ENCODE measurements at places on chromosomes 13 and 19. TPM values are rescaled to one million over a fixed set of nuclear protein-coding genes. Genes with fewer than 3 reads are reported as not detected.

The IL4I1 gene
- 43.0 TPM for polyA plus RNA-seq

The SLC1A6 gene
- not detected for polyA plus RNA-seq

DNA sequence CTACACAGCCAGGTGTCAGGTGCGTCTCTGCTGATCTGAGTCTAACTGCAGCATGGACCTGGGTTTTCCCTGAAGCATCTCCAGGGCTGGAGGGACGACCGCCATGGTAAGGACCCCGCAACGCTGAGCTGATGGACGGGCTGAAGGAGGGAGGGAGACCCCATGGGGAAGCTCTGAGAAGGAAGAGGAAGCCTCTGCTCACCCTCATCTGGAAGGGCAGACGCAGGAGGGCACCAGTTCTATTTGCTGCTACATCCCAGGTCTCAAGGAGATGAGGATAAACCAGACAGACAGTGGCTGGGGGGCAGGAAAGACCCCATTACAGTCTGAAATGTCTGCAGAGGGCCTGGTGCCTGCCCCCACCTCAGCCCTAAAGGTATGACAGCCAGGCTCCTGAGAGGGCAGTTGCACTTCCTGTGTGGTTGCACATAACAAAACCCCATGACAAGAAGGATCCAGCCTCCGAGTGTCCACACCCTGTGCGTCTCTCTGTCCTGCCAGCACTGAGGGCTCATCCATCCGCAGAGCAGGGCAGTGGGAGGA is at the start of gene LILRA2:
Gene LILRA2, plus strand, starts transcription at position 461 of the 543 bp plus-strand sequence. CDS start 89 bp downstream, outside the sequence.
- DNase-seq, result no peak

DNA sequence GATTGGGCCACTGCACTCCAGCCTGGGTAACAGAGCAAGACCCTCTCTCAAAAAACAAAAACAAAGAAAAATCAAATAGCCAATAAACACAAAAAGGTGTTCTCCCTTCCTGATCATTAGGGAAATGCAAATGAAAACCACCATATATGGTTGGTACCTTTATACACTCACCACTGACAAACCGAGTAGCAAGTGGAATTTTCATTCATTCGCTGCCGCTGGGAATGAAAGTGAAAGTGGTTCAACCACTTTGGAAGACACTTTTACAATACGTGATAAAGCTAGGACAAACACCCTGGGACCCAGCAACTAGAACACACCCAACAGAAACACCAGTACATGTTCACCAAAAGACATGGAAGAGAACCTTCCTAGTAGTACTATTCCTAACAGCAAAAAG is 21.0 kb downstream of the GRIK5 start:
- no peak for DNase-seq

DNA sequence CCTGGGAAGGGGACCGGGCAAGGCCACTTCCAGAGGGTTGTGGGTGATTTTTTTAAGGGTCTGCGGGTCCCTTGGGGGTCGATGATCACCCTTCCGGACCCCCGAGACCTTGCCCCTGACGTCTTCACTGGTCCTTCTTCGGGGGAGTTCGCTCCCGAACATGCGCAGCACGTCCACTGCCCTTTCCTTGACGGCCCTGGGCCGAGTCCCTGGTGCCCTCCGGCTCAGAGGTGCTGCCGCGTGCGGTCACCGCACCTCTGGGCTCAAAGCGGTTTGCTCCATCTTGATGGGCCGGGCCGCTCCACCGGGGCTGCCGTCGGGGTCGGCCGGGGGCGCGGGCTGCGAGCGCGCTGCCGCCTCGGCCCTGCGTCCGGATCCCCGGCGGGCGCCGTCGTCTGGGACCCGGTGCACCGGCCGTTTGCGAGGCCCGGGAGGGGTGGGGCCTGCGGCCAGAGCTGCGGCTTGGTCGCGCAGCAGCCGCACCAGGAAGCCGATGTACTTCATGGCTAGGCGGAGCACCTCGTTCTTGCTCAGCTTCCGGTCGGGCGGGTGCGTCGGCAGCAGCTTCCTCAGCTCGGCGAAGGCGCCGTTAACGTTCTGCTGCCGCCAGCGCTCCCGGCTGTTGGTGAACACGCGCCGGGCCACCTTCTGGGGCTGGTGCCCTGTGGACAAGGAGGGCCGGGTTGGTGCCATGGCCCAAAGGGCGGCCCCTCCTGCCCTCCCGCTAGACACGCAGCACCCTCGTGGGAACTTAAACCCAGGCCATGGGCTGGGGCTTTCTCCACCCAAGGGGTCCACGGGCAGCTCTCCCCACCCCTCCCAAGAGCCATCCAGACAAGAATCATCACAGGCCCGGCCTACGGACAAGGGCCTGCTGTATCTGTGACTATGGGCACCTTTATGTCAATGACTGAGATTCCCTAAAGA is 3.3 kb downstream of the LYL1 start:
- DNase-seq, result no peak

- no peak for DNase-seq
Measured at GRCh38 chr13:98802559-98802958, 50.1 kb upstream of the SLC15A1 start.

DNA sequence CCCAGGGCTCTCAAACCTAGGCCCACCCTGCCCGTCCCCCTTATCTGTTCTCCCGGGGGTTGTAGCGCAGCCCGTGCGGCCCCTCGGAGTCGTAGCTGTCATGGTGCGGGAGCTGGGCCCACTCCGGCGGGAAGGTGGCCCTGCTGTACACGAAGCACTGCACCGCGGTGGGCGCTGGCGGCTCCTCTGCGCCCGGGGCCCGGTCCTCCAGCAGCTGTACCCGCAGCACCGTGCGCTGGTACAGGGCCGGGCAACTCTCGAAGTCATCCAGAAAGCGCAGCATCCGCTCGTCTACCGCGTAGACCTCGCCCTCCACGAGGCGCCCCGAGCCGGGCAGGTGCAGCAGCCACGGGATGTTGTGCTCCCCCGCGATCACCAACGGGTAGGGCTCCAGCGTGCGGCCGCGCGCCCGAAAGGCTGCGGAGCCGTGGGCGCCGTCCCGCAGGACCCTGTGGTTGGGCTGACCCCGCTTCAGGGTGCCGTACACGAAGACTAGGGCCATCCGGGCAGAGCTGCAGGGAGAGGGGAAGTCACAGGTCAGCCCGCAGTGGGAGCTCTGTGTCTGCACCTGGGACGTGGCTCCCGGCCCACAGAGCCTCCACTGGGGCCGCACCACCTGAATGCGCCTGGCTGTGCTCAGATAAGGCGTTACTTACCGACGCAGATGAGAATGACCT is 56.4 kb downstream of the GGACT start:
- no peak for DNase-seq

The KCNJ14 gene
- polyA plus RNA-seq, result 0.54 TPM

GRCh38 chr19:16205205-16206045 is 7.7 kb downstream of the AP1M1 start:
- no peak for DNase-seq
